GM13977 (cell line): ENCODE measurements at places on chromosomes 1 and 21.
A peak's percentile ranks its signal among the peaks of the same experiment; 100 is the strongest.

DNA sequence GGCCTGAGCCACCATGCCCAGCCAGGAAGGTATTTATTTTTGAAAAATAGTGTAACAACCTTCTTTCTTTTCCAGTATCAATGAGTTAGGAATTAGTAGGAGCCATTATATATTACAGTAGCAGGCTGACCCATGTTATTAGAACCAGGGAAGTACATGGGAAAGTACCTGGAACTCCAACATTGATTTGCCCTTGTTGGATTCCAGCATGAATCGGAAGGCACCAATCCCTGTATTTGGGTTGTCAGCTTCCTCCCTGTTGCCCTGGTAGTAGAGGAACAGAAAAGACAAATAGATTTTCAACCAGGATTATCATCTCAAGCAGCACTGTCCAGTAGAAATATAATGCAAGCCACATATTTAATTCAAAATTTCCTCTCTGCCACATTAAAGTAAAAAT lies 10.2 kb upstream of the RBM8A start:
- DNase-seq: no peak

- DNase-seq: no peak
Measured at GRCh38 chr1:59151860-59152259, 145.0 kb upstream of the FGGY start.

- DNase-seq: no peak
Measured at GRCh38 chr1:44034423-44034822, 3.2 kb upstream of the SLC6A9 start.

DNA sequence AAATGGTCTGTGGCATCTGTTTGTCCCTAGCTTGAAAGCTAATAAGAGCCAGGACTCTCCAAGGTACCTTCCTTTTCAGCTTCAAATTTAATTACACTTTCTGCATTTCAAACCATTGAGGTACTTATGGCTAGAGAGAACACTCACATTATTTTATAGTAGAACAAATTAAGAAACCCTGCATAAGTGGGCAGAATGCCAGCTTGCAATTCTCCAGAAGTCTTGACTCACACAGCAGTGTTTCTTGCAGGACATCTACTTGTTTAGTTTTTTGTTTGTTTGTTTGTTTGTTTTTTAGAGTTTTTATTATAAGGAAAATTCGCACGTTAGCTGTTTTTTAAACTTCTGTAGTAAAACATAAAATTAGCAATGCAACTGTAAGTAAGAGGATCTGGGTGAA lies 397.2 kb downstream of the NEGR1 start:
- DNase-seq: no peak

DNA sequence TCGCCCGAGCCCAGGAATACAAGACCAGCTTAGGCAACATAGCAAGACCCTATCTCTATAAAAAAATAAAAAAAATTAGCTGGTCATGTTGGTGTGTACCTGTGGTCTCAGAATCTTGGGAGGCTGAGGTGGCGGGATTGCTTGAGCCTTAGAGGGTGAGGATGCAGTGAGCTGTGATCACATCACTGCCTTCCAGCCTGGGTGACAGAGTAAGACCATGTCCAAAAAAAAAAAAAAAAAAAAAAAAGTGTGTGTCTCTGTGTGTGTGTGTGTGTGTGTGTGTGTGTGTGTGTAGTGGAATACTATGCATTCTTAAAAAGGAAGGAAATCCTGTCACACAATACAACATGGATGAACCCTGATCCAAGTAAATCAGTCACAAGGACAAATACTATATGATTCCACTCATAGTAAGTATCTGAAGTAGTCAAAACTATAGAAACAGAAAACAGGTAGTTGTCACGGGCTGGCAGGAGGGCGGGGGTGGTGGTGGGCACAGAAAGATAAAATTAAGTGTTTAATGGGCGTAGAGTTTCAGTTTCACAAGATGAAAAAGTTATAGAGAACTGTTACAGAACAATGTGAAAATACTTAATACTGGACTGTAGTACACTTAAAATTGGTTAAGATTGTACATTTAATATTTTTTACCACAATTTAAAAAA lies 47.8 kb downstream of the SELENOF start:
- DNase-seq: no peak

GRCh38 chr1:23530747-23531561 lies at the start of gene E2F2:
TSS of gene E2F2 (minus strand) at chr1:23531233. CDS start at chr1:23530793, 440 bp downstream.
- DNase-seq: peak; percentile 95

GRCh38 chr21:34022627-34023335 lies 50.6 kb upstream of the MRPS6 start:
- no peak for DNase-seq

- DNase-seq: no peak
Measured at GRCh38 chr1:44584167-44584566, 90.1 kb downstream of the TMEM53 start.

GRCh38 chr1:18144062-18144461 lies 36.5 kb downstream of the IGSF21 start:
- DNase-seq: no peak

DNA sequence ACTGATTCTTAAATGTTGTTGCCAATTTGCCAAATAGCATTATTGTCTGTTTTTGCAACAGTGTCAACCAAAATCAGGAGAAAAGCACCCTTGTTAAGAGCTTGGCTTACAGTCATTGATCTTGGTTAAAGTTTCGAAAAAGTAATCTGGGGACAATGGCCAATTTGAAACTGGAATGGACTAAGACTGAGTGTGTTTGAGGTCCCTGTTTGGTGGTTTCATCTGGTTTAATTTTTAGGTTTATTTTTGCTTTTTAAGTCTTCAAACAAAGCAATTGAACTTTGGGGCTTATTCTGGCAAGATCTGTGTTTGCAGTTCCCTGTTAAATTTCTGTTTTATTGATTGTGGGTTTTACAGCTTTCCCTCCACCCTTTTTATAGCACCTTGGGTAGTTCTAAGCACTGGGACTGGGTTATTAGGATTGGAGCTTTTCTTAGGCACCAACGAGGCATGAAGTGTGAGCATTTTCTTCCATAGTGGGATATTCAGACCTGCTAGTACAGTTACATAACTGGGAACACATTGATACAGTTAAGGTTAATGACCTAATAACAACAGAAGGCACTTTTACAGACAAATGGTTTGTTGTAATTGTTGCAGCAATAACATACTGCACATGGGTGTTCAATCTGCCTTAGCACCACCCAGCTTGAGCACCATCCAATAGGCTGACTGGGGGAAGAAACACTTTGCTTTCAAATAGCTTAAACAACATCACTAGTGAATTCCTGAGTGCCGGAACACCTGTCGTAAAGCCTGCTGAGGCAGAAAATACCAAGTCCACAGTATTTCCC lies 40.6 kb upstream of the MAP10 start:
- no peak for DNase-seq
